Stimulated activated CD8-positive, alpha-beta memory T cell treated with anti-CD3 and anti-CD28 coated beads, Interleukin-7, amount 100 ng/mL, for 1 hour (primary cell): ENCODE measurements at places on chromosomes 2 and 18.

GRCh38 chr2:205903549-205904129 is 182.3 kb downstream of the INO80D start:
- no peak for DNase-seq

DNA sequence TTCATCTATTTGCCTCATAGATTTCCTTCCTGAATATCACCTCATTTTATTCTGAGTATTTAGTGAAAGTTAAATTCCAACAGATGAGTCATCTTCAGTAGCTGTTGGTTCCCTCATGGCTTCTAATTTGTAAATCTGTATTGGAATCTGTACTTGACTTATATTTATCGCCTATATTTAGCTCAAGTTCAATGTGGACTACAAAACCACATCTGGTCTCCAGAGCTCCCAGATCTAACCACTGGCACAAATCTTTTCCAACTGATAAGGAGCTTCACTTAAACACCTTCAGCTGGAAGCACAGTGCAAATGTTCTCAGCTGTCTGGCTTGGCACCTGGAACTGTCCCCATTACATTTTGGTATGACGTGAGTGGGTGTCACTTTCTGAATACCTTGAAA is 82.8 kb upstream of the DSEL start:
- DNase-seq = no peak

GRCh38 chr2:226031647-226032501 is 632.4 kb downstream of the NYAP2 start:
- DNase-seq = no peak

DNA sequence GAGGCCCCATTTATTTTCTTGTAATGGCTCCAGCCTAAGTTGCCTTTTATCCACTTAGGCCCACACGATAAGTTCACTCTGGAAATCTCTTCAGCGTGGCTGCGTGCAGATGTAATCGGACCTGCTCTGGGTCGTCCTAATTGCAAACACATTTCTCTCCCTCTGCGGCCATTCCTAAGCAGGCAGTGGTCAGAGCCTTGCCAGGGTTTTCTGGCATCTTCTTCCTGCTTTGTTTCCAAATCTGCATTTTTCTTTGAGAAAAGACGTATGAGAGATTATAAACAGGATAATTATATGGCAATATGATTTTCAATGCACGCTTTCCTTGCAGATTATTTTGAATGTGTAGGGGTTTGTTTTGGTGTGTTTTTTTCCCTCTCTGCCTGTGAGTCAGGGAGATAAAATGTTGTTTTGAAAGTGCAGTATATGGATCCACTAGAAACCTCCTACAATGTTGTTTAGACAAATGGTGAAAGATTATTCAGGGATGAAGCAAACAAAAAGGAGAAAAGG is 239.4 kb upstream of the TANK start:
- DNase-seq = no peak

DNA sequence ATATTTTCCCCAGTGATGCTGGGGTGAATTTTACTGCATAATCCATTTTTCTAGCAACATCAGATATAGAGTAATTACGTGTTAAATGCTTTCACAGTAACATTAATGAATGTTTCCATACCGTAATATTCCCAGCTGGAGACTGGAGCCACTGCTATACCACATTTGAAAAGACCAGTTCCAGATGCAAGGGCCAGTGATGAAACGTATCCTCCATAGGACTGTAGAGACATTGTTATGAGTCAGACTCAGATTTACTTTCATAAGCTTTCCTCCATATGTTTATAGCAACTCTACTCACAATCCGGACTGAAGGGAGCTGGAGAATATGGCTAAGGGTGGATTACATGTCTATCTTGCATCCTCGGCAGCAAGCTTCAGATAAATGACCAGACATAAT is 22.7 kb upstream of the GCG start:
- no peak for DNase-seq

DNA sequence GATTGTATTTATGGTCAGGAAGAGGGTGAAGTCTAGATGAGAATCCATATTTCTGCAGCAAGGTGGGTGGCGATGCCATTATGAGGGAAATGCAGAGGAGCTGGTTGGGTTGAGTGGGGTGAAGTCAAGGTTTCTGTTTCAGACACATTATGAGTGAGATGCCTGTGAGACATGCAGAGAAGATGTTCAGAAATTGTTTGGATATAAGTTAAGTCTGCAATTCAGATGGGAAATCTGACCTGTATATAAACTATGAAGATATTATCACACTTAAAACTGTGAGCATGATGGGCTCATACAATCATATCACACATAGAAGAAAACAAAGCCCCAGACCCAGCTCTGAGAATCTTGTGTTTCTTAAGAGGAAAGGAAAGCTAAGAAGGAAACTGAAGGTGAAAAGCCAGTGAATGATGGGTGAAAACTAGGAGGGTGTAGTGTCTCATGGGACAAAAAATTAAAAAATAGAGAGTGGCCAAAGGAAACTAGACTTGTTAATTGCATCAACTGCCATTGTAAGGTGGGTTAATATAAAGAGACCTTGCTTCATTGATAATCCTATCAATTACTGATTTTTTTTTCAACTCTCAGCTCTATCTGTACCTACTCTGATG is 14.2 kb downstream of the GALNT5 start:
- DNase-seq = no peak

GRCh38 chr2:64620661-64621060 is 33.1 kb downstream of the SERTAD2 start:
- no peak for DNase-seq

DNA sequence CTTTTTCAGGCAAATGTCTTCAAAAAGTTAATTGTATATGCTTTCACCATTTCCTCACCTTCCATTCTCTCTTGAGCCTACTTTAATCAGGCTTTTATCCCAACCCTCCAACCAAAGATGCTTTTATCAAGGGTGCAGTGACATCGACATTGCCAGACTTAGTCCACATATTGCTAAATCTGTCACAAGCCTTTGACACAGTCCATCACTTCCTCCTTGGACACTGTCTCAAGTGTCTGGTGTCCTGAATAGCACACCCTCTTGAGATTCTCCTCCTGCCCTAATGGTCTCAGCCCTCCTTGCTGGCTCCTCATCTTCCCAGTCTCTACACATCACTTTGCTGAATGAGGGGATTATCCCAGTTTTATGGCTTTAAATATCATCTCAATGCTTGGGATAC is 147.5 kb upstream of the SLC39A10 start:
- no peak for DNase-seq

GRCh38 chr18:63488160-63488559 is 11.4 kb downstream of the SERPINB5 start:
- no peak for DNase-seq

GRCh38 chr2:12060886-12061285 is 314.5 kb downstream of the LPIN1 start:
- DNase-seq = no peak

DNA sequence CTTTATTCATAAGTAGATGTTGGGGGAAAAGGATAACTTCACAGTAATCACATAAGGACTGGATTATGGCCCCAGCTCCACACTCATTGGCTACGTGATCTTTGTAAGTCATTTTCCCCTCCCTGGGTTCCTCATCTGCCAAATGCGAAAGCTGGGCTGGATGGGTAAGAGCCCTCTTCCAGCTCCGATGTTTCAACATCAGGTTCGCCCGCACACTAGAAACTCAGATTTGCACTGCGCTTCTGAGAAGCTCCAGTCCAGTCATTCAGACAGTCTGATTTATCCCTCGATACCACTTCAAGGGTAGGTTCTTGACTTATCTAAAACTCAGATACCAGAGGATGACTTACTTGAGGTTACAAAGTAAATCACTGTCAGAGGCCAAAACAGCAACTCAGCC is 31.0 kb upstream of the RMDN2 start:
- DNase-seq = no peak

GRCh38 chr2:216665717-216666116 is 29.6 kb downstream of the IGFBP5 start:
- DNase-seq = no peak

- no peak for DNase-seq
Observed at GRCh38 chr2:217989221-217989948, 13.4 kb downstream of the TNS1 start.

DNA sequence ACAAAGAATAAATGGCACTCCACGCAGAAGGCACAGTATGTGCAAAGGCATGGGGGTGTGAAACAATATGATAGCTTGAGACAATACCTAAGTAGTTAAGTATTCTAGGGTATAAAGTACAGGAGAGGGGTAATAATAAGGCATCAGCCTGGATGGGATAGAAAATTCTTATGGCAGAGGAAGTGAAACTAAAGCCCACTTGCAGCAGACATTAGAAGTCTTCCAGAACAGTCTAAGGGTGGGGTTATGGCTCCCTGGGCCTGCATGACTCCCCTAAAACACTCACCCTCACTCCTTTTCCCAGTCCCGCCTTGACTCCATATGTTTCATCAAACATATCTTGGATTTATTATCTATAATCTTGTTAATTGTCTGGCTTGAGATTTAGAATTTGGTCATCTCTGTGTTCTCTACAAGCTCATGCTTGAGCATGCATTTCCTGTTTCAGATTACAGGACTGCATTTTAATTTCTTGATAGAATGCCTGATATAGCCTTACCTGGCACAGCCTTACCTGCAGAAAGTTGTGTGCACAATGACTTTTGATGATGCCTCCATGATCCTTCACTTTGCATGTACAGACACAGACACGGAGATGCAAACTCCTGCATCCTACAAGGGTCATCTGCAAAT is 28.5 kb upstream of the TMBIM1 start:
- DNase-seq = no peak

DNA sequence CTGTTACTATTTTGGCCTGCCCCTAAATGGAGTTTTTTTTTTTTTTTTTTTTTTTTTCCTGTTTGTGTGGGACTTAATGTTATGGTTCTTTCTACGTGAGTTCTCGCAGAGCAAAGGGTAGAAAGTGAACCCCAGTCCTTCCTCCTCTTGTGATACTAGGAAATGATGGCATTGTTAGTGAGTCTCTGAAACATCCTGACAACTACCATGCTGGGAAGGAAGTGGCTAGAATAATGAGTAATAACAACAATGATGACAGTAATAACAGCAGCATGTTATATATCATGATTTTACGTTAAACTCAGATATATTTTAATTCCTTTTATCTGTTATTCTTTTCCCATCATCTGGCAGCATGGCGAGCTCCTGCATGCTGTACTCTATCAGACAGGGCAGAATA is 216.2 kb upstream of the LINC00305 start:
- DNase-seq = no peak

DNA sequence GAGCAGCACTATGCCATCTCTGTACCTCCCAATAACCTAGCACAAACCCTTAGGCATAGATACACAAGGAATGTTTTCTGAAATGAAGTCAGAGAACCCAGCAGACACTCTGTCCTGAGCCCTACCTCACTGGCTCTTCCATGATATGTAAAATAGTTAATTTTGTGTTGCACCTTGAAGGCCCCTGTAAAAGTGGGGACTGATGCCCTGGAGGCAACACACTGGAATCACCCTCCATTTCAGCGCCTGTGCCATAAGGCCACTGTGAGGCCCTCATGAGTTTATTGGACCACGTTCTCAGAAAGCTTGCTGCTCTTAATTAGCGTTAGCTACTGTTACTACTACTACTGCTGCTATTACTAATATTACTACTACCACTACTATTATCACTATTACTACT is 670.1 kb upstream of the SOX11 start:
- DNase-seq = no peak

DNA sequence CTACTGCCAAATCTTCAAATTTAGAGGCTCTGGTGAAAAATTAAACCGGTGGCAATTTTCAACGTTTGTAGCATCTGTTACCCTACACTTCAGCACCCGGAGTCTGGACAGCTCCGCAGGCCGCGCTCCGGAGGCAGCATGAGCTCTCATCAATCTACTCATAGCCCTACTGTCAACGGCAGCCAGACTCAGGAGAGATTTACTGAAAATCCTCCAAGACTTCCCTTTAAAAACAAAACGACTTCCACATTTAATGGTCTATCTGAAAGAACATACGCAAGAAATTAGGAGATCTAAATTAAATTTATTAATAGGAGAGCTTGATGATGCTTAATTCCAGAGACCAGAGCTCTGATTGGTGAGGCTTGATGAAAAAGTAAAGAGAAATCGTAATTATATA is 970 bp upstream of the ADCYAP1 start:
- no peak for DNase-seq

DNA sequence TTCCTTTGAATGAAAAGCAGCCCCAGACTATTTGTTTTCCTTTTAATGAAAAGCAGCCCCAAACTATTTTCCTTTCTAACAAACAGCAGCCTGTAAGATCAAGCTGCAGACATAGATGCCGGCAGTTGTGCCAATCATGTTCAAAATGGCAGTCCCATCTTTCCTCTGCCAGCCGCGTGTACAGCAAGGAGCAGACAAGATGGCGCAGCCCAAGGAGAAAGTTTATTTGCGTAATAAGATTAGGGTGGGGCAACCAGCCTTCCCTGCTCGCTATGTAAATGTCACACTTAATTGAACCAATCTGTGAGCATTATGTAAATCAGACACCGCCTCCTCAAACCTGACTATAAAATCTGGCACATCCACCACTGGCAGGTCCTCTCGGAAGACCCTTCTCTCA is 226.0 kb downstream of the TGIF1 start:
- DNase-seq = no peak
